NCI-H2171 (cell line): ENCODE measurements at places on chromosomes 6 and 20.

DNA sequence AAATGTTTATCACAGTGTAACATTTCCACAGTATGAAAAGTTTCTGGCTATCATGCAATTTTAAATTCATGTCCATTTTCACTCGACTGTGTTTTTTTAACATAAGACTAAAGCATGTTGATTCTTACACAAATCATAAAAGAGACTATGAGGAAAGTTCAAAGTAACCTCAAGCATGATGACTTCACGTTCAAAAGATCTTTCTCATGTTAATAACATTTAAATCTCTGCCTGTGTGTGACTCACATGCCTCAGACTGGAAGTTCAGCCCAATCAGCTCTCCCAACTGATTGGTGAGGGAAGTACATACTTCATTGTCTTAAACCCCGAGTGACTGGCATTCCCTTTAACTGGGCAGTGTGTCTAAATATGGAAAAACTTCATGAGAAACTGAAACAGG, 37.4 kb downstream of the ATXN1 start:
- DNase-seq: no peak

GRCh38 chr20:63501818-63502670, 3.2 kb upstream of the EEF1A2 start:
- DNase-seq: peak; percentile 98

- DNase-seq: peak; percentile 43
These were observed 45.3 kb downstream of the SLC2A12 start for GRCh38 chr6:134007077-134007476.

DNA sequence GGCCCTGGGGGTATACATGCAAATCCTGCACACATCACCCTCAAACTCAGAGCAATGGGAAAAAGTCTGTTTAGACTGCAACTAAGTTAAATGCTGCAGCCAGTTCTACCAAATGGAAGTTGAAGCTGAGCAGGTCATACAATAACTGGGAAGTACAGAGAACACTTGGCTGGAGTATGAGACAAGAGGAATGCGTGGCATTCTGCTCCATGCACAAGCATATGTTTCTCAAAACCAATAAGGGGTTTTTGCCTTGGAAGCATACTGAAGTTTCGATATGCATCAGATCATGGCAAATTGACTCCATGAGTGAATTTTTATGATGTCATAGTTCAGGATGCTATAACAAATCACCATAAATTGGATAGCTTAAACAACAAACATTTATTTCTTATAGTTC, 193.8 kb downstream of the COL12A1 start:
- DNase-seq: no peak

DNA sequence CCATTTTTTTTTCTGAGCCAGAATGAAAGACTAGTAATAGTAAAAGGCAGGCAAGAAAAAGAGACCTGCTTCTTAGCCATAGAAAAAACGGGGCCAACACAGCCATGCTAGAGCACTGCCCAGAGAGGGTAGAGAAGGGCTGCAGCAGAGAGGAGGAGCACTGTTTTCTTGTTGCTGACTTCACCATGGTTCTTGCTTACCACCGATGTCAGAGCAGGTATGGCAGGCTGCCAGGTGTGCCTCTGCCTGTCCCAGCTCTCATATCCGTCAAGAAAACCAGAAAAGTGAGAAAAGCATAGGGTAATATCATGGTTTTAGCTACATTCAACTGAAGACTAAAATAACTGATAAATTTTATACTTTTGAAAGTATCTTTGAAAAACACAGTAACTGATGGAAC, 60.7 kb downstream of the DTNBP1 start:
- DNase-seq: no peak

DNA sequence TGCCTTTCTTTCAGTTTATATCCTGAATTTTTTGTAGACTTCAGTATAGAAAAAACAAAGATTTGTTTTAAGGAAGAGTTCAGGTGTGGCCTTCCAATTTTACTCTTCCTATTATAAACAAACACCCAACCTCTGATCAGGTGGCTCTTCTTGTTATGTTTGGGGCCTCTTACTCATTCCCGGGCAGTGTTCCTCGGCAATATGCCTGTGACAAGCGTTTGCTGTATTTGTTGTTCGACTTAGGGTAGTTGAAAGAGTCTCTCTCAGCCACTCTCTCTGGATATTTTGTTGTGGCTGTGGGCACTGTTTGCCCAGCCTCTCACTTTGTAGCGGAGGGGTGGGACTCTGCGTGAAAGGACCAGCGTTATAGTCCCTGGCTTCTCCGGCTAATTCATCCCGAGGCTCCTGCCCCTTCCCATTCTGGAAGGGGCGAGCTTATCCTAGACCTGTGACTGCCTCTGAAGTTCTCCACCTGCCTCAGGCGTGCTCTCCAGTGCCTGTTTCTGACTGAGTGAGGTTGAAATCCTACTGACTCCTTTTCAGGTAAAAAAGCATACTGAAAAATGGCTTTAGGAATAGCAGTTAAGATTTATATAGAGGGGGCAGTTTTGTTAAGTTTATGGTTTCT, 97.4 kb downstream of the PLCB4 start:
- DNase-seq: no peak

- DNase-seq: no peak
These were observed 43.7 kb upstream of the BPIFA2 start for GRCh38 chr20:33124261-33124660.

GRCh38 chr6:159646733-159647132, 46.3 kb downstream of the SOD2 start:
- no peak for DNase-seq

DNA sequence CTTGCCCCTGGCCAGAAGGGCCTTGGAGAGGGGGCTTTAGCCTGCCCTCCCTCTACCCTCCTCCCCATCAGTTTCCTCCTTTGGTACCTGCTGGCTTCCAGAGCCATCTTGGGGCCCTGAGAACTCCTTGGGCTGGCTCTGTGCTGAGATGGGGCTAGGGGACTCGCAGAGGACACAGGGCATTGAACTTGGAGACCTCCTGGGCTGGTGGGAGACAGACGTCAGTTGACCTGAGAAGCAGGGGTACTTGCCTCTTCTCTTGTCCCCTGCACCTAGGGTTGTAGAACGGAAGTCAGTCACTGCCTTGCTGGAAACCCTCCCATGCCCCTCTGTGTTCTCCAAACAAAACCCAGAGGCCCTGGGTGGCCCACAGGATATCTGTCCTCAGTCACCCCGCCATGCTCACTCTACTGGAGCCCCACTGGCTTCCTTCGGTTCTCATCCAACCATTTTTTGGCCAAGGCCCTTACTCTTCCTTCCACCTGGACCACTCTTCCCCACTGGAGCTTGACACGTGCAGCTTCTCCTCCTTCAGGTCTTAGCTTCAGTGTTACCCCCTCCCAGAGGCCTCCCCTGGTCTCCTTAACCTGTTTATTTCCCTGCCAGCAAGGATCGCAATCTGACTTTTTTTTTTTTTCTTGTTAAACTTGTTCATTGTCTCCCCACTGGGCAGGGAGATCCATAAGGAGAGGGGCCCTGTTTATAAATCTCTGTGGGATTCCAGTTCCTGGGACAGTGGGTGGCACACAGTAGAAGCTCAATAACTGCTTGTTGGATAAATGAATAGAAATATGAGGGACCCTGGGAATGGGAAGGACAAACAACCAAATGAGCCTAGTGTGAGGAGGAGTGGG, 971 bp downstream of the RBCK1 start:
- no peak for DNase-seq
